Activated T-cell treated with anti-CD3 and anti-CD28 coated beads for 48 hours (primary cell): ENCODE measurements at places on chromosomes 5 and 9.

GRCh38 chr5:149284501-149284900 is 12.8 kb downstream of the AFAP1L1 start:
- no peak for DNase-seq

- no peak for DNase-seq
Observed at GRCh38 chr5:58335518-58335917, 124.4 kb downstream of the PLK2 start.

DNA sequence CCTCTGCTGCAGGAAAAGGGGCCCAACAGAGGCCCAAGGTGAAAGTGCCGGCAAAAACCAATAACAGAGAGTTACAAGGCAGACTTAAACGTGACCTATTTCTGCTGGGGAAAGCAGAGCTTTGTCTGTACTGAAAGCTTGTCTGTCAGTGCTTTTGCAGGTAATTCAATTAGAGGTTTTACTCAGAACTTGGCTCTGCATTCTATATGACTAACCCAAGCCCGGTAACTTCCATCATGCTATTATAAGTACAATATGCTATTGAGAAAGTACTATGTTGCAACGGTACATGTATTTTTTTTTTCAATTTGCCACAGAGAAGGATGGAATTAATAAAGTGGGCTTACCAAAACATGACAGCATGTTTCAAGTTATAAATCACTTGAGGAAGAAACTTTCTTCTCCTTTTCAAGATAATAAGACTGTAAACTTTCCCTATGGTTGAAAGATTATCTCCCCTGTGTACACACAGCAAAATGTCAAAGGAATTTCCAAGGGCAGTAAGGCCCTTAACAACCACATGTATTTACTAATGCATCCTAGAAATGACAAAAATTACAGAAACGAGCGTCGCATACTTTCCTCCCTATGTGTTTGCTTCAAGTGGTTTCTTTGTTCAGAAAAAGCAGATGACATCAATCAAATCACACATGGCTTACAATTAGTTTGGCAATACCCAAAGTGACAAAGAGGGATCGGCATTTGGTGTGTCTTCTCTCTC is 282.4 kb downstream of the EFNA5 start:
- DNase-seq: no peak

DNA sequence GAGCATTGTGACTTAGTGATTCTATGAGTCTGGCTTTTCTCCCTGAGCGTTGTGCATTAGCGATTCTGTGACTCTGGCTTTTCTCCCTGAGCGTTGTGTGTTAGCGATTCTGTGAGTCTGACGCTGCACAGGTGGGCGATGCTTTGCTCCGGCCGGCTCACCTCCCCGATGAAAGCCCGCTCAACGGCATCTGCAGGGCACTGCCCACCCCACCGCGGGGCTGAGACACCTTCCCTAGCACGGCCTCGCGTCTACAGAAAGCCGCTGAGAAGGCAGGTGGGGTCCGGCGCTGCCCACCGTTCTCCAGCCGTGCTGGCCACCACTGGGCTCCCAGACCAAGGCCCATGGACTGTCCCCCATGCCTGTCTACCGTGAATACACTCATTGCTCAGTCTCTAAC is 12.8 kb upstream of the SLC9A3 start:
- no peak for DNase-seq

- no peak for DNase-seq
Observed at GRCh38 chr9:35294066-35294465, 132.3 kb downstream of the UNC13B start.

DNA sequence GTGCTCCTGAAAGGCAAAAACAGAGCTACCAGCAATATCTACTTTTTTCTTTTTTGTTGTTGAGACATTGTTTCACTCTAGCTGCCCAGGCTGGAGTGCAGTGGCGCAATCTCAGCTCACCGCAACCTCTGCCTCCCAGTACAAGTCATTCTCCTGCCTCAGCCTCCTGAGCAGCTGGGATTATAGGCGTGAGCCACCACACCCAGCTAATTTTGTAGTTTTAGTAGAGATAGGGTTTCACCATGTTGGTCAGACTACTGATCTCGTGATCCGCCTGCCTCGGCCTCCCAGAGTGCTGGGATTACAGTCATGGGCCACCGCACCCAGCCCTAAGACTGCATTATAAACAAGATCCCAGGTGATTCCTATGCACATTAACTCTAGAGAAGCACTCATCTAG is 17.0 kb downstream of the PLPP1 start:
- DNase-seq: no peak

- no peak for DNase-seq
Observed at GRCh38 chr5:136315667-136316066, 49.7 kb downstream of the TRPC7 start.

DNA sequence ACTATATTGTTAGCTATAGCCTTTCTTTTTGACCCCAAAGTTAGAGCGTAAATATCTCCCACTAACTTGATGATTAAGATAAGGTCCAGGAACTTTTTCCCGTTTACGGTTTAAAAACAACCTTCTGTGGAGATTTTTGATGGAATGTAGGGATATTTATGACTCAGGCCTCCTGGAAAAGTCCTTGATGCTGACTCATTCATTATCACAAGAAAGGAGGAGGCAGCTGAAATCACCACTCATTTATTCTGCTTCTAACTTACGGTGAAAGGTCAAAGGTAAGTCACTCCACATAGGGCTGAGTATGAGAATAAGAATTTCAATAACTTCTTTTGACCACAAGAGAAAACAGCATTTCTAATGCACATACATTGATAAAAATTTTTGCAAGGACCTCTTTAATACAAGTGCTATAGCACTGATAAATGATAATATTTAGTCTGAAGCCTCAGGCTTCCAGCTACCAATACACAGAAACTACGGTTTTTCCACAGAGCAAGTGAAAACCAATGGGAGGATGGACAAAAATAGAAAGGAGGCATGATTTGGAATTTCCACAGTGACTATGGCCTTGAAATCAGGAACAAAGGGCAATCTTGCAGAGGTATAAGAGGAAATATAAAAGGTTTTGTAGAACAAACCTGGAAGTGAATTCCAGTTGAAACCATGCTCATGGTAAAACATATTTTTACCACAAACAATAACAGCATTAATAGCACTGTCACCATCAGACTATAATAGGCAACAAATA is 146.5 kb downstream of the PPP2R2B start:
- DNase-seq: no peak

GRCh38 chr5:140035881-140036280 is 7.2 kb downstream of the NRG2 start:
- no peak for DNase-seq

GRCh38 chr5:67752357-67752708 is 463.2 kb upstream of the PIK3R1 start:
- DNase-seq: no peak

DNA sequence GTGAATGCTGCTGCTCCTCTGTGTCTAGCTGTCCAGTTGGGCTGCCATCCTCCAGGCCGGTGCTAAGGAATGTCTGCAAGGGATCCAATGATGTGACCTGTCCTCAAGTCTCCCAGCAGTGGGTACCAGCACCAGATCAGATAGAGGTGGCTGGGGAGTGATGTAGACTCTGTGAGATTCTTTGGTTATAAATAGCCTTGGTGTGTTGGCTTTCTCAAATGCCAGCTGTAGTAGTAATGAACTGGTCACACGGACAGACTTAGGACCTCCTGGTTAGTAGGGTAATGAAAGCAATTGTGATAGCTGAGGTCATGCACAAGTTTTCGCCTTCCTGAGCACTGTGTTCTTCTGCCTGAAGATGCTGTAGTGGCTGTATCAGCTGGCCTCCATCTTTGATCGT is 29.9 kb upstream of the RANBP6 start:
- DNase-seq: no peak

DNA sequence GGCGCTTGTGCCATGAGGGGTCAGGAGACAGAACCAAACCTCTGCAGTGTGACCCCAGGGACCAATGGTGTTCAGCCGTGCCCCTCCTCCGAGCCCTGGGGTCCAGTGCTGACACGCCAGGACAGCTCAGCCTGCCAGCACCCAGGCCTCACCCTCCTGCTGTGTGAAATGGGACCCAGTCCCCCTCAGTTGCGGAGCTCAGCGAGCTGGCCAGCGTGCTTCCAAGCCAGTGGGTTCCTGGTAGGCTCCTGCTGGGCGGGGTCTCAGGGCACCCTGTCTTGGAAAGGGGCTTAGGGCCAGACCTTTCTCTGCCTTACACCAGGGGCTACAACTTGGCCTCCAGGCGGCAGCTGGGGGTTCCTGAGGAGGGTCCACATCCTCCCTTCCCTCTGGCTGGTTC is 4.4 kb downstream of the RNF44 start:
- no peak for DNase-seq

GRCh38 chr5:65820373-65820772 is 98.4 kb downstream of the NLN start:
- no peak for DNase-seq

DNA sequence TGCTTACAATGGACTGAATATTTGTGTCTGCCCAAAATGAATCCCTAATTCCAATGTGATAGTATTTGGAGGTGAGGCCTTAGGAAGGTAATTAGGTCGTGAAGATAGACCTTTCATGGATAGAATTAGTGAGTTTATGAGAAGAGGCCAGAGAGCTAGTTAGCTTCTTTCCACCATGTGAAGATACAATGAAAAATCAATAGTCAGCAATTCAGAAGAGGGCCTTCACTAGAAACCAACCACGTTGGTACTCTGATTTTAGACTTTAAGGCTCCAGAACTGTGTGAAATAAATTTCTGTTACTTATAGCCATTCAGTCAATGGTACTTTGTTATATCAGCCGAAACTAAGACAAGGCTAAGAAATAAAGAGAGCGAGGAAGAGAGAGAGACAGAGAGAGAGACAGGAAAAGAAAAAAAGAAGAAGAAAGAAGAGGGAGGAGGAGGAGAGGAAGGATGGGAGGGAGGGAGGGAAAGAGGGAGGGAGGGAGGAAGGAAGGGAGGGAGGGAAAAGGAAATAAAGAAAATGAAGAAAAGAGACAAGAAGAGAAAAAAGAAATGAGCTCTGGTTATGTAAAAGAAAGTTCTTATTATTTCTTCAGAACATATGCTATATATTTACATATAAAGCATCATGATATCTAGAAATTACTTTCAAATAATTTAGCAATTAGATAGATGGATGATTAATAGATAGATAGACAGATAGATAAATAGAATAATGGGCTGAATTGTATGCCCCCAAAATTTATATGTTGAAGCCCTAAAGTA is 1725.3 kb downstream of the EFNA5 start:
- DNase-seq: no peak

- no peak for DNase-seq
Observed at GRCh38 chr5:81265101-81265500, 32.0 kb downstream of the CKMT2 start.

GRCh38 chr9:136204145-136204805 is 653 bp downstream of the LHX3 start:
- no peak for DNase-seq

- DNase-seq: no peak
Observed at GRCh38 chr9:101397746-101398067, 711 bp downstream of the MRPL50 start.

DNA sequence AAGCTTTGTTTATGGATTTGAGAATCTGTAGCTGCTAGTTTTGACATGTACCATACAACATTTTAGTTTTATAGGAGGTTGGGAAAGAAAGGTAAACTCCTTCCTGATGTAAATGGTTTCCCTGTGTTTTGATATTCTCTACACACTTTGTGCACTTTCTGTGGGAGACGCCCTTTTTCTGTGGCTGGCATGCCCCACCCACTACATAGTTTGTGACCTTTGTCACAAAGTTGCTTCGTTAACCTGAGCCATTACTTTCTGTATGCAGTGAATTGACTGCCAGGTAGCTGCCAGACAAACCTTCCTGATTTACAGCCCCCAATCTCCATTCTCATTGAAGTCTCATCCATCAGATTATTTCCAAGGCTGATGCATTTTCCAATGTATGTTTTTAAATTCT is 90.6 kb downstream of the NLN start:
- DNase-seq: no peak

- DNase-seq: no peak
Observed at GRCh38 chr5:61496446-61496845, 164.4 kb downstream of the ZSWIM6 start.

DNA sequence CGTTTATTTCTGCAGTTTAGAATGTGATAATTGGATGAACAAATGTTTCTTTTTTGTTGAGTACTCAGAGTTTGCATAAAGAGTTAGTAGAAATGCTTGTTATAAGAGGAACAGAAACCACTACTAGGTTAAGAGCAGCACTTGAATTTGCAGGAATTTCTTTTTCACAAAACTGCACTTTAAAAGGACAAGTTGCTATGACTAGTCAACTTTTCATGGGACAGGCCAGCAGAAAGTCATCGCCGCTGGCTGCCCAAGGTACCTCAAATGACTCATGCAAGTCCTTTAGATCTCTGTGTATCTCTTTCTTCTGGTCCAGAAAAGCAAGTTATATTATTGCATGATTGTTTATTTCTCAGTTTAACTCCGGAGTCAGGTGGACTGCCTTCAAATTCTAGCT is 97.3 kb upstream of the HMHB1 start:
- no peak for DNase-seq

DNA sequence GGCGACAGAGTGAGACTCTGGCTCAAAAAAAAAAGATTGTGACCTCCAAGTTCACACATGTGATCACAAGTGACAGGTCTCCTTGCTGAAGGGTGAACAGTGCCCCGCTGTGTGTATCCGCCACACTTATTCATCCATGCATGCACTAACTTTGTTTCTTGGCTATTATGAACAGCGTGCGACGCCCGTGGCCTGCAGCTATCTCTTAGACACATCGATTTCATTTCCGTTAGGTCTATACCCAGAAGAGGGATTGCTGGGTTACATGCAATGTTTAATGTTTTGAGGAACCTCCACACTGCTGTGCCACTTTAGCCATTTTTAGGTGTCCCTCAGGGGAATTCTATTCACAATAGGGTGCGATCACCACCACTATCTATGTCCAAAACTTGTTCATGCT is 12.1 kb upstream of the EGFL7 start:
- no peak for DNase-seq

GRCh38 chr9:68966496-68966944 is 47.4 kb downstream of the PRKACG start:
- DNase-seq: no peak

GRCh38 chr5:136802383-136802782 is 437.0 kb upstream of the TRPC7 start:
- no peak for DNase-seq

DNA sequence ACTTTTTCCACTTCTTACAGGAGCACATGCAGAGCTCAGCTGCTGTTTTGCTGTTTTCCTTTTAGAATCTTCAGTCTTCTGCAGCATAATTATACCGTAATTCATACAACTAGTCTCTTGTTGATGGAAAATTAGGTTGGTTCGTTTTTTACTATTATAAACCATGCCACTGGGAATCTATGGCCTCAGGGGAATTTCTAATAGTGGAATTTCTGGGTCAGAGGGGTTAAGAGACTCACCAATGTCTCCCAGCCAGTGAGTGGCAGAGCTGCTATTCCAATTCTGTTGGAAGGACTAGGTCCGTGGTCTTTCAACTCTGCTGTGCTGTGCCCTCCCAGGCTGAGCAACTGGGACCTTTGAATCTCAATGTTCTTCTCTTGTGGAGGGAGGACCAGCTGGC is 282.5 kb downstream of the ZSWIM6 start:
- DNase-seq: no peak

DNA sequence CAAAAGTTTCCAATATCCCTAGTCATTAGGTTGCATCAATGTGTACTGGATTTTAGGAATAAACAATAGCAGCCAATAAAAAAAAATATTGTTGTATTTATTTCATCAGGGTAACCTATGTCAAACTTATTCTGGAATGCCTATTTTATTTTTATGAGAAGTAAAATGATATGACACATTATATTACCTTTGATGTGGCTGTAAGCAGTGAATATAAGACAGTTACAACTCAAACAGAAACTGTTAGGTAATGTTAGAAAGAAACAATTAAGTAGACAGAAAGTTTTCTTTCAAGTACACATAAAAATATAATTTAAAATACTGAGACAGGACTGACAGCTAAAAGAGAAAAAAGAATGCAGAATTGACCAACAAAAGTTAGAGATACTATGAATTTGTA is 65.5 kb downstream of the GNG10 start:
- no peak for DNase-seq

GRCh38 chr5:78855026-78855425 is 130.1 kb downstream of the ARSB start:
- DNase-seq: no peak
